Forelimb muscle (tissue), 1 donor: ENCODE measurements at places on chromosomes 7 and 10.

DNA sequence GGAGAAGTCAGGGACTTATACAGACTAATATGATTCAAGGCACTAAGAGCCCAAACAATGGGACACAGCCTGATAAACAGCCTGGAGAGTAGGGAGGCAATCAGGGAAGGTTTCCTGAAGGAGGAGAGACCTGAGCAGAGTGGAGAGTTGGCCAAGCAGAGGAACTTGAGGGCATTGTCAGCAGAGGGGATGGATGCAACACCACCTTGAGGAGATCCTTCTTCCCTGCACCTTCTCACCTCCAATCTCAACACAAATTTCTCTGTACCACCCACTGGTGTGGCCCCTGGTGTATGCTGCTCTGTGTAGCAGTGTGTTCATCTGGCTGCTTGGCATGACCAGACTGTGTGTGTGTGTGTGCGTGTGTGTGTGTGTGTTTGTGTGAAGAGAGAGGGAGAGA is 146.2 kb downstream of the WDR11 start:
- DNase-seq: no peak

DNA sequence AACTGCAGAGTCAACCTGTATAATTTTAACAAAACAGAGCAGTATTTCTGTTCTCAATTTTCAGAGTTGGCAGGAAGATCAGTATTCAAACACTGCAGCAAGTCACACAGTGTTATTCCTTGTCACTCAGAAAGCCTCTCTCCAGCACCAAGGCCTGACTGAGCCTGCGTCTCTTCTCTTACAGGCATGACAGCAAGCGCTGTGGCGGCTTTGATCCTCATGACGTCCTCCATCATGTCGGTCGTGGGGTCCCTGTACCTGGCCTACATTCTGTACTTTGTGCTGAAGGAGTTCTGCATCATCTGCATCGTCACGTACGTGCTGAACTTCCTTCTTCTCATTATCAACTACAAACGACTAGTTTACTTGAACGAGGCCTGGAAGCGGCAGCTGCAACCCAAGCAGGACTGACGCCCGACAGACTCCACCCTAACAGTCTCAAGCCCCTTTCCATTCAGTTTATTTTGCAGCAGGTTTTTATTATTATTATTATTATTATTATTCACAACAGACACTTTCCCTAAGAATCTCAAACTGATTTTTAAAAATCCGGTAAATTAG is 28.0 kb downstream of the GUSB start:
- no peak for DNase-seq

DNA sequence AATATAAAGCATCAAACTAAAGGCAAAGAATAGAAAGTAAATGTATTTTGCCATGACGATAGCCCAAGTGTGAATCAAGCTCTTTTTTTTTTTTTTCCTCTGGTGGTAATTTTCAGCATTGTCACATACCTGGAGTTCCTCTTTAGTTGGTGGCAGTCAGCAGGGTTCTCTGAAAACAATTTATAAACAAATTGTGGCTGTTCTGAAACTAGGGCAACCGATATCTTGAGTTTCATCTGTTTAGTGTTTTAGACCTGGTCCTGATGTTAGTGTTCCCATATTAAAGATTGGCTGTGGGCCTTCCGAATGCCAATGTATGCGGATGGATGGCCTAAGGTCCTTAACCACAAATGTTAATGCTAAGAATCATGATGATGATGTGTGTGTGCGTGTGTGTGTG is 713.1 kb downstream of the GATA3 start:
- no peak for DNase-seq

- no peak for DNase-seq
These were observed 260.3 kb upstream of the MINDY3 start for GRCh38 chr10:16120563-16120962.

DNA sequence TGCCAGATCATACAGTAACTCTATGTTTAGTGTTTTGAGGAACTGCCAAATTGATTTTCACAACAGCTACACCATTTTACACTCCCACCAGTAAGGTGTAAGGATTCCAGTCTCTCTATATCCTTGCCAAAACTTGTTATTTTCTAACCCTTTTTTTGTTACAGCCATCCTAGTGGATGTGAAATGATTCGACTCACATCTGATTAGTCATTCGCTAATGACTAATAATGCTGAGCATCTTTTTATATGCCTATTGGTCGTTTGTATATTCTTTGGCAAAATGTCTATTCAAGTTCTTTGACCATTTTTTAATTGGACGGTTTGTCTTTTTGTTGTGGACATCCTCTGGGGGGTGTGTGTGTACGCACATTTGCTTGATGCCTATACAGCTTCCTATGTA is 142.8 kb downstream of the DGKB start:
- DNase-seq: no peak

GRCh38 chr7:66356277-66356721 is 151.2 kb downstream of the TPST1 start:
- no peak for DNase-seq

- no peak for DNase-seq
These were observed 3.9 kb downstream of the TYSND1 start for GRCh38 chr10:70142555-70142954.

DNA sequence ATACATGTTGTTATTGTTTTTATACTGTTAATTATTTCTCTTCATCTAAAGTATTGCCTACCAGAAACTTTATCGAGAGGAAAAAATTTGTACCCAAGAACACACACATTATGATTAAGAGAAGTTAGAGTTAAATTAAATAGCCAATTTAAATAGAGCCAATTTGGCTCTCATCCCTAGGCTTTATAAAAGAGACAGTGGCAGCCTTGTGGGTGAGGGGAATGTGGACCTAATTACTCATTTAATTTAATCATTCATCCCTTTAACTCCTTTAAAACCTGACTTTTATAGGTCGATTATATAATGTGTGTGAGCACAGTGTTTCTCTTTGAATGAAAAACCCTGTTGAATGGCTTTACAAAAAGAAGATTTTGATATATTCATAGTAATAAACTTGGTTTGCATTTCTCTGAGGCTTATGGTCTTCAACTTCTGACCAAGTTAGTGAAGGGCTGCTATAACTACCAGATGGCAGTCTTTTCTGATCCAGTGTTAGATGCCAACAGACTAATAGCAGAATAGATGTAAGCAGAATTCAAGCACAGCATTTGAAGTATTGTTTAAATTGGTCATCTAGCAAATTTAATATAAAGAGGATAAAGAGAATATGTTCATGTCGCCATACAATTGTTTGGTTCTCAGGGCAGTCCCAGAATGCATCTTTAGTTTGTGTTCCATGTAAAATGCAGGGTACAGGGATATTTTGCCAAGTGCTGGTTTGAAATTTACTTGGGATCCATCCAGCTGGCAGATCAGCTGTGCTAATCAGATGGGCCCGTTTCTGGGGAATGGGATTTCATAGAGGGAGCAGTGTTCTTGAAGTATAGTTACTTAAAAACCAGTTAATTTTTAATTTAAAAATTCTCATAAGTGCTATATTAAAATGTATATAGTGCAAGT is 25.3 kb downstream of the ADD3 start:
- no peak for DNase-seq

DNA sequence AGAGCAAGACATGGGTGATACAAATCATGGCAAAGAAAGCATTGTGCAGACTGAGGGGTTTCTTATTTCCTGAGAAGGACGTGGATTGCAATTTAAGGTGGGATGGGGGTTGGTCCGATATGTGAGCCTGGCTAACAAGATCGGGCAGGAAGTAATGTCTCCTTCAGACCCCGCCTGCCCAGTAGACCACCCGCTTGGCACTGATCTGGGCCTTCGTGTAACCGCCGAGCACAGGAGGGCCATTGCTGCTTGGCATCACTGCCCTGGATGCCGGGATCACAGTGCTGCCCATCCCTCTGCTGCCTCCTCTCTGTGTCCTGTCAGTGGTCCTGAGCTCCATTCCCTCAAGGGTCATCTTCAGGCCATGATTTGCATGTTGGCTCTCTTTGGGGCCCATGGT is 214.6 kb upstream of the ZNF32 start:
- DNase-seq: no peak

GRCh38 chr10:127298381-127298780 is 102.0 kb upstream of the INSYN2A start:
- DNase-seq: no peak

- DNase-seq: no peak
These were observed 211.5 kb downstream of the KLF6 start for GRCh38 chr10:3573498-3573897.

DNA sequence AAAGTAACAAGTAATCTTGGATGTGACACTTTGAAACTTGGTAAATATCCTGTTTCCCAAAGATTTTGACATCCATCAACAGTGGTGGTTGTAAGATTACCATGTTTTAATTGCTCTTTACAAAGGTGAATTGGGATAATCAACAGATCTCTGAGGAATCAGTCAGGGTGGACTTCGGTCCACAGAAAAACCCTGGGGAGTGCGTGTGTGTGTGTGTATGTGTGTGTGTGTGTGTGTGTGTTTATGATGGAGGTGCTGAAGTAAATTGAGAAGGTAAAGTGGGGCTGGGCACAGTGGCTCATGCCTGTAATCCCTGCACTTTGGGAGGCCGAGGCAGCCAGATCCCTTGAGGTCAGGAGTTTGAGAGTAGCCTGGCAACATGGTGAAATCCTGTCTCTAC is 12.0 kb upstream of the AUTS2 start:
- DNase-seq: no peak

DNA sequence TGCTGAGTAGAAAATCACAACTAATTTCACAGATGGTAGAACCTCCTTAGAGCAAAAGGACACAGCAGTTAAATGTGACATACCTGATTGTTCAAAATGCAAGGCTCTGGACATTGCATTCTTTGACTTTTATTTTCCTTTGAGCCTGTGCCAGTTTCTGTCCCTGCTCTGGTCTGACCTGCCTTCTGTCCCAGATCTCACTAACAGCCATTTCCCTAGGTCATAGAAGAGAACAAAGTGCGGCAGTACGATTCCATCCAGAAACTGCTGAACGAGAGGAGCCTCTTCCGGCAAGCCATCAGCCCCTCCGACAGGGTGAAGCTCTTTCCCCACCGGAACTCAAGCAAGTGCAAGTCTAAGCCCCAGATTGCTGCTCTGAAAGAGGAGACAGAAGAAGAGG is 186.9 kb downstream of the CFTR start:
- DNase-seq: no peak

GRCh38 chr10:93280121-93280698 is 201.9 kb downstream of the MYOF start:
- DNase-seq: no peak

DNA sequence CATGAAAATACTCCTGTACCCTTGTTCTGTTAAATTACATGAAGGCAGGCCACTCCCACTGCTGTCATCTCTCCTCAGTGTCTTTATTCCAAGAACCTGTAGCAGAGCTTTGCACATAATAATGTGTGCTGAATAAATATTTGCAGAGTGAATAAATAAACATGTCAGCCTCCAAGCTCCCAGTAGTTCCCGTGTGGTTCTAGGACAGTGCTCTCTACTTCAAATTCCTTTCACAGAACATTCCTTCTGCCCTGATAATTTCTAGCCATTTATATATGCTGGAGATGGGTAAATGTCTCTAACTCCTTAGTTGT is 20.3 kb upstream of the HYAL4 start:
- no peak for DNase-seq

DNA sequence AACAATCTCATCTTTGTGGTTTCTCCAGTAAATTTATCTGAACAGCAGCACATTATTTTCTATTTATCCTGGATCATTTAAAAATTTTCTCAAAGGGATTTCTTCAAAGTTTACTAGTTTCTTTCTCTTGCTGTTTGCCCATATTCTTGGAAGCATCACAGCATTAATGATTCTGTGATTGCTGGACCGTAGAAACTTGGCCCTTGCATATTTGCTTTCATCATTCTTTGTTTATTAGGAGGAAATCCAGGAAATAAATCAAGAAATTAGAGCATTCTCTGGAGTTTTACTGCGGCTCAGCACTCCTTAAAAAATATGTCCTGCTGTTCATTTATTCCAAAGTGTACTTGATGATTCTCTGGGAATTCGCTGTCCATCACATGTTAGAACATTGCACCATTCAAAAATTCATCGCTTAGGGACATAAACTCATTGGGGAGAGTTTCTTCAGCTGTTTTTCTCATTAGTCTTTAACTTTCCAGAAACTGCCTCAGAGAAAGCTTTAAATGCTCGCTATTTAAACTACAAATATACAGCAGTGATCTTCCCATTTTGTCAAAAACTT is 264.0 kb upstream of the CDC14C start:
- DNase-seq: peak; percentile 60
